ENCODE measurements at places on chromosomes 3 and 15. TPM values are rescaled to one million over a fixed set of nuclear protein-coding genes. Genes with fewer than 3 reads are reported as not detected.

TEX55 gene
- not detected for polyA plus RNA-seq

- peak overlapping the region; percentile 76 for H3K4me3 ChIP-seq
- no peaks in the 10 kb centered on the region for H3K27me3 ChIP-seq
- no peaks in the 10 kb centered on the region for H3K4me1 ChIP-seq
Observed at GRCh38 chr3:57077630-57078343, 17.3 kb downstream of the SPATA12 start.

DNA sequence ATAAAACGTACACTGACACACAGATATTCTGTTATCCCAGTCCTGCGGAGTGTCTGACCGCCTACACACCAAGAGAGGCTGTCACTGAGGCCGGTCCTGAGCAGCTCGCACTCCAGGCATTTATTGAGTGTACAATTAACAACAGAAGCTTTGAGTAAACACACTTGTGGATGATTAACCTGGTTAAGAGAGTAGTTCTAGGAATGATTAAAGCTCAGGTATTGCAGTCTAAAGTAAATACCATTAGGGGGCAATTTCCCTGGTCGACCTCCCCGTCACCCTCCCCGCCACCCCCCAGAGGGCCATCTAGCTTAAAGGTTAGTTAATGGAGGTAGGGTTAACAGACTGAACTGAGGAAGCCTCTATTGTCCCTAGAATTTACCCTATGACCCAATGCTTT, 1278.5 kb downstream of the NSUN3 start:
- H3K36me3 ChIP-seq, result no peaks in the 10 kb centered on the region
- H3K27ac ChIP-seq, result no peak overlapping the region
- no peaks in the 10 kb centered on the region for H3K4me1 ChIP-seq
- H3K4me3 ChIP-seq, result no peak overlapping the region

DNA sequence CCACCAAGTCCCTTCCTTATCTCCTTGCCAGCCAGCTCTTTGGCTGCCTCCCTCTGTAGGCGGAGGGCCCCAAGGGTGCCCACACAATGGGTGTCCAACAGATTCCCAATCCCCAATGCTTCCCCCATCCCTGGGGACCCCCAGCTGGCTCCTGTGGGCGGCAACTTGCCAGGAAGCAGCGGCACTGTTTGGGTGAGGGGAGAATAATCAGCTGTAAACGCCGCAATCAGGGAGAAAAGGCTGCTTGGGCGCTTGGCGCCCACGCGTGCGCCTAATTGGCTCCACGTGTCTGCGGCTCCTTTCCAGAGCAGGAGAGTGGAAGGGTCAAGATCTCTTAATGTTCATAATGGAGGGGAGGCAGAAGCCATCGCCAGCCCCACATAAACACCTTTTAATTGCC, 67.9 kb upstream of the TMEM115 start:
- no peaks in the 10 kb centered on the region for H3K36me3 ChIP-seq
- H3K4me1 ChIP-seq, result no peaks in the 10 kb centered on the region
- no peaks in the 10 kb centered on the region for H3K27me3 ChIP-seq
- DNase-seq, result no peak

XCR1 gene
- polyA plus RNA-seq, result not detected

C3orf20 gene
- polyA plus RNA-seq, result not detected

DNA sequence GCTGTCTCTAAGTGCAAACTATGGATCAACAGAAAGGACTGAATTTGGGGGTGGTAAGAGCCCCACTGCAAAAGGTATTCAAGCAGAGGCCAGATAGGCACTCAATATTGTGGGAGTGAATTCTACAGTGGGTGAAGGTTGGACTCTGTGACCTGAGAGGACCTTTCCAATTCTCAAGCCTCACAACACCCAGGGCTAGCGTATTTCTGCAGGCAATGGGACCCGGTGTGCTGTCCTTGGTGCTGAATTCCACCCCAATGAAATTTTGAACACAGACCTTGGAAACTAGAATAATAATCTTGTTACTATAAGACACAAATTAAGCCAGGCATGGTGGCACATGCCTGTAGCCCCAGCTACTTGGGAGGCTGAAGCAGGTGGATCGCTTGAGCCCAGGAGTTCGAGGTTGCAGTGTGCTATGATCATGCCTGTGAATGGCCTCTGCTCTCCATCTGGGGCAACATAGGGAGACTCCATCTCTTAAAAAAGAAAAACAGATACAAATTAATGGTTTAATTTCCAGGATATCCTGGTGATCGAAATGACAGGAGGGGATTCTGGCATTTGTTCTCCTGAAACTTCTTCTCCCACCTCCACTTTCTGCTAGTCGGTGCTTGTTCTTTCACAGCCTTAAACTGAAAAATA, 135.4 kb downstream of the RAB11A start:
- no peaks in the 10 kb centered on the region for H3K36me3 ChIP-seq
- no peaks in the 10 kb centered on the region for H3K27me3 ChIP-seq
- no peaks in the 10 kb centered on the region for H3K4me1 ChIP-seq

- H3K36me3 ChIP-seq, result no peaks in the 10 kb centered on the region
- H3K4me3 ChIP-seq, result no peak overlapping the region
- H3K4me1 ChIP-seq, result no peaks in the 10 kb centered on the region
- H3K27me3 ChIP-seq, result no peaks in the 10 kb centered on the region
- no peak overlapping the region for H3K27ac ChIP-seq
- DNase-seq, result no peak
Observed at GRCh38 chr3:5692446-5692845, 504.9 kb downstream of the EDEM1 start.

GRCh38 chr3:99568663-99569335, 69.6 kb upstream of the COL8A1 start:
- H3K4me3 ChIP-seq, result no peak overlapping the region
- H3K27me3 ChIP-seq, result no peaks in the 10 kb centered on the region
- H3K27ac ChIP-seq, result no peak overlapping the region
- peaks cover 23% of the 10 kb centered on the region for H3K4me1 ChIP-seq

FYCO1 gene
- 6.3 TPM for polyA plus RNA-seq

SNX1 gene
- polyA plus RNA-seq, result 102 TPM

PLSCR2 gene
- polyA plus RNA-seq, result not detected

- H3K36me3 ChIP-seq, result no peaks in the 10 kb centered on the region
- H3K27me3 ChIP-seq, result no peaks in the 10 kb centered on the region
- H3K4me1 ChIP-seq, result no peaks in the 10 kb centered on the region
- no peak overlapping the region for H3K27ac ChIP-seq
Observed at GRCh38 chr15:43974852-43975251, 148.1 kb downstream of the WDR76 start.

ADAMTSL3 gene
- polyA plus RNA-seq, result not detected

GRCh38 chr15:39511916-39512260, 69.0 kb upstream of the THBS1 start:
- peak overlapping the region; percentile 49 for H3K4me3 ChIP-seq
- H3K27ac ChIP-seq, result peak overlapping the region; percentile 84
- no peaks in the 10 kb centered on the region for H3K36me3 ChIP-seq
- DNase-seq, result peak; percentile 80

- H3K4me1 ChIP-seq, result peaks cover 28% of the 10 kb centered on the region
- no peak for DNase-seq
- no peaks in the 10 kb centered on the region for H3K27me3 ChIP-seq
- H3K4me3 ChIP-seq, result no peak overlapping the region
- no peaks in the 10 kb centered on the region for H3K36me3 ChIP-seq
Observed at GRCh38 chr3:66430876-66431275, 69.9 kb downstream of the LRIG1 start.

GRCh38 chr3:36362216-36362615, 18.1 kb upstream of the STAC start:
- 0 out of 2 replicates have a peak overlapping the region, but pooled peaks have one; percentile 28 for H3K27ac ChIP-seq
- no peaks in the 10 kb centered on the region for H3K27me3 ChIP-seq
- H3K4me1 ChIP-seq, result peaks cover 22% of the 10 kb centered on the region

AADACL2 gene
- polyA plus RNA-seq, result not detected

DNA sequence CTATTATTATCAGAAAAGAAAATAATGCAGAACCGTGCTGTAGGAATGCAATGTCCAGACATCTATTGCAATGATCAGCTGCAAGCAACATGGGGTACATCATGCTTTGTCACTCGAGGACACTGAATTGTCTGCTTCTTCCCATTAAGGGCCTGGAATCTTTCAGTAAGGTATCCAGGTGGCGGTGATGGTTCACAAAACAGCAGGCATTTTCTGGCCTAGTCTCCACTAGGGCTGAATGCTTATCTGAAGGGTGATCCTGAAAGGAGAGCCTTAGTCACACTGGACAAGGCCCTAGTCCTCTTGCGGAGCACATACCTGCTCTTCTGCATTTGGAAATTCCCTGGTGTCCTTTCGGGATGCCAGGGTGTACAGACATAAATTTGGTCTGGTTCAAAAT, 21.2 kb downstream of the ITPR1 start:
- H3K4me3 ChIP-seq, result no peak overlapping the region
- H3K4me1 ChIP-seq, result no peaks in the 10 kb centered on the region
- no peaks in the 10 kb centered on the region for H3K36me3 ChIP-seq
- no peak overlapping the region for H3K27ac ChIP-seq

HESX1 gene
- 0.58 TPM for polyA plus RNA-seq

- DNase-seq, result no peak
- no peak overlapping the region for H3K27ac ChIP-seq
- H3K4me3 ChIP-seq, result no peak overlapping the region
- no peaks in the 10 kb centered on the region for H3K36me3 ChIP-seq
- no peaks in the 10 kb centered on the region for H3K27me3 ChIP-seq
- peaks cover 7% of the 10 kb centered on the region for H3K4me1 ChIP-seq
Observed at GRCh38 chr3:23404246-23404645, 201.1 kb downstream of the UBE2E2 start.

GRCh38 chr15:50819344-50819743, 53.8 kb upstream of the SPPL2A start:
- peak; percentile 16 for DNase-seq
- H3K27ac ChIP-seq, result no peak overlapping the region

DNA sequence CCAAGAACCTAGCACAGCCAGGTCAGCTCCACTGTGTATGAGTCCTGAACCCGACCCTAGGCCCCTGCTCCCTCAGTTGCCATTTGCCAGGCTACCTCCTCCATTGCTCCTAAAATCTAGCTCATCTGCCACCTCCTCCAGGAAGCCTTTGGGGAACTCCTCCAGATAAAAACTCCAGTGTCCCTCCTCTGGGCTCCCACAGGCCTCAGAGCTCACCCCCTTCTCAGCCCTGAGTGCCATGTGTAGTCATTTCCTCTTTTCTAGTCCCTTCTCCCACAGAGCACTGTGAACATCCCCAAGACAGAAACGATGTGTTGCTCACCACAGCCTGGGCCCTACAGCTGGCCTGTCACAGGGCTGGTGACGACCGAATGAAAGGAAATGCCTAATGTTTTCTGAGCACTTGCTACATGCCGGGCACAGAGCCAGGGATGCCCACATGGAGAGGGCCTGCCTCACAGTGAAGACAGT, 61.0 kb downstream of the IQSEC1 start:
- no peaks in the 10 kb centered on the region for H3K4me1 ChIP-seq
- H3K27ac ChIP-seq, result no peak overlapping the region
- peak; percentile 34 for DNase-seq
- H3K4me3 ChIP-seq, result no peak overlapping the region
- H3K36me3 ChIP-seq, result no peaks in the 10 kb centered on the region
- H3K27me3 ChIP-seq, result peaks cover 9% of the 10 kb centered on the region

DNA sequence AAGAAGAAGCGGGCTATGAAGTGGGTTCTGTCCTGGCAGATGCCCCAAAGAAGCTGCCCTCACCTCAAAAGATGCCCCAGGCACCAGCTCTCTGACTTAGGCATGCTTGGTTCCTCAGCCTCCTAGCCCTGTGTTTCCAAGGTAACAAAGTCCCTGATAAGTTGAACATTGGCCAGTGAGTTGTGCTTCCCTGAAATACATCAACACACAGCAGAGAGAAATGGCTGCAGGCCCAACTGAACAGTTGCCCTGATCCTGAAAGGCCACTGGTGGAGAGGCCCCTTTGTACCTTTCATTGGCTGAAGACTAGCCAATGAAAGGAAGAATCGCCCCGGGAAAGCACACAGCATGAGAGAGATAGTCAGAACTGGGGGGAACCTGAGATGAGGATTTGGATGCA, 169.9 kb upstream of the CTNNB1 start:
- H3K4me1 ChIP-seq, result no peaks in the 10 kb centered on the region
- H3K4me3 ChIP-seq, result no peak overlapping the region
- no peaks in the 10 kb centered on the region for H3K27me3 ChIP-seq
- no peak for DNase-seq
- no peak overlapping the region for H3K27ac ChIP-seq

GRCh38 chr15:39358441-39359041, 222.3 kb upstream of the THBS1 start:
- H3K4me1 ChIP-seq, result peaks cover 63% of the 10 kb centered on the region
- H3K27ac ChIP-seq, result peak overlapping the region; percentile 85
- H3K4me3 ChIP-seq, result 0 out of 2 replicates have a peak overlapping the region, but pooled peaks have one; percentile 5
- DNase-seq, result peak; percentile 69
- H3K36me3 ChIP-seq, result no peaks in the 10 kb centered on the region
- no peaks in the 10 kb centered on the region for H3K27me3 ChIP-seq

SH3GL3 gene
- polyA plus RNA-seq, result 0.28 TPM

TSC22D2 gene
- 27.5 TPM for polyA plus RNA-seq

- no peak overlapping the region for H3K4me3 ChIP-seq
- no peak for DNase-seq
- H3K4me1 ChIP-seq, result no peaks in the 10 kb centered on the region
- H3K36me3 ChIP-seq, result no peaks in the 10 kb centered on the region
- no peak overlapping the region for H3K27ac ChIP-seq
- H3K27me3 ChIP-seq, result no peaks in the 10 kb centered on the region
Observed at GRCh38 chr15:54387799-54388198, 409.6 kb downstream of the UNC13C start.

DNA sequence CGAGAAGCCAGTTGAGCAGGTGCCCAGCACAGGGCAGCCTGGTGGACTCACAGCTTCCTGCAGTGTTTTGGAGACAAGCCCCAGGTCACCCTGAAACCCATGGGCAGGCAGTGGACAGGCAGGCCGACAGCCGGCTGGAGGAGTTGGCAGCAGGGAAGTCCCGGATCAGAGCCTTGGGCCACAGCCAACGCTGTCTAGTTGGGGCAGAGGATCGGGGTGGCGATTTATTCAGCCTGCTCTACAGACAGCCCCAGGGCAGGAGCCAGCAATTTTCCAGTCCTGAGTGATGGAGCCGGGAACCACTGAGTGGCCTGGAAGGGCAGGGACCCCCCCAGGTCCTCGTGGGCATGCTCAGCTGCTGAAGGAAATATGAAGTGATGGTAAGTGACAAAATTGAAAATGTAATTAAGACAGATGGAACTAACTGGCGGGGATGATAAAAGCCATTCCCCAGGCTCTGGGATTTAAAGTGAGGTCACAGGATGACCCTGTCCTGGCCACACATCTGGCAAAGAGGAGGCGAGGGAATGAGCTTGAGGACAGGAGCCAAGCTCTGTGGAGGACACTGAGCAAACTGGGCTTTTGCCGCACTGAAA, 34.4 kb upstream of the TBC1D21 start:
- H3K27ac ChIP-seq, result no peak overlapping the region
- H3K4me3 ChIP-seq, result no peak overlapping the region
- H3K27me3 ChIP-seq, result peaks cover 78% of the 10 kb centered on the region
- H3K36me3 ChIP-seq, result no peaks in the 10 kb centered on the region

- H3K4me1 ChIP-seq, result no peaks in the 10 kb centered on the region
- no peaks in the 10 kb centered on the region for H3K27me3 ChIP-seq
Observed at GRCh38 chr3:81788610-81789009, 27.2 kb upstream of the GBE1 start.

GALNT15 gene
- 9.9 TPM for polyA plus RNA-seq

GRCh38 chr15:70519616-70520015, 243.7 kb downstream of the UACA start:
- peaks cover 34% of the 10 kb centered on the region for H3K27me3 ChIP-seq
- no peak for DNase-seq
- no peaks in the 10 kb centered on the region for H3K4me1 ChIP-seq
- H3K36me3 ChIP-seq, result no peaks in the 10 kb centered on the region

AHSG gene
- not detected for polyA plus RNA-seq

NRG4 gene
- polyA plus RNA-seq, result not detected

GRCh38 chr3:40593351-40593750, 68.6 kb downstream of the ZNF621 start:
- H3K27me3 ChIP-seq, result 0 out of 2 replicates have a peak, but pooled peaks cover 2% of the 10 kb centered on the region
- H3K36me3 ChIP-seq, result no peaks in the 10 kb centered on the region
- no peak overlapping the region for H3K4me3 ChIP-seq

P2RY14 gene
- not detected for polyA plus RNA-seq

- no peak overlapping the region for H3K4me3 ChIP-seq
- H3K27me3 ChIP-seq, result no peaks in the 10 kb centered on the region
Observed at GRCh38 chr3:48157950-48158376, 30.3 kb downstream of the CDC25A start.

SAMD7 gene
- polyA plus RNA-seq, result not detected

Measured in GM23248 (cell line).